ENCODE measurements at places on chromosomes 5 and 9.

GRCh38 chr9:5612185-5612530 lies 16.7 kb upstream of the RIC1 start:
- no peak for DNase-seq

- no peak for DNase-seq
Measured at GRCh38 chr9:110095776-110096175, 112.2 kb downstream of the C9orf152 start.

DNA sequence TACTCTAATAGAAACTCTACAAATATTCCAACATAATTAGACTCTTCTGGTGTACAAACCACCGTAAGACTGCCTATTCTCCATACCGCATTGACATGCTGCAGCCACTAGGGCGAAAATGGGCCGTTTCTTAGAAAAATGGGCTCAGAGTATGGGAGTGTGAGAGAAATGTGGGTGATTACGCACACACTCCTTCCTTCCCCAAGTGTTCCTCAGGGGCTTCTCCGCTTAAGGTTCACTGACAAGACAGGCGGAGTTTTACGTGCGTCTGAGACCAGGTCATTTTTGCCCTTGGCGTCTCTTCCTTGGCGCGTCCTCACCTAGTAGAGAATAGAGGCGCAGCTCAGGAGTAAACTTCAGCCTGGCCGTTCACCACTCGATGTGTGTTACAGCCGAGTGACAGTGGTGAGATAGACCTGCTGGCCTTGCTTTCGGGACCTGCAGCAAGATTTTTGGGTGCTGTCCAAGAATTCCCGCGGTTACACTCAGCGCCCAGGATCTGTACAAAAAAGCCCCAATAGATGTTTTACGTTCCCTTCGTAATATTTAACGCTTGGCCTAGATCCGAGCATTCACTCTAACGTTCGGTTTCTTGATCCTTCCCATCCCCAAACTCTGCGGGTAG lies 1.8 kb upstream of the NTRK2 start:
- DNase-seq, result peak; percentile 7

DNA sequence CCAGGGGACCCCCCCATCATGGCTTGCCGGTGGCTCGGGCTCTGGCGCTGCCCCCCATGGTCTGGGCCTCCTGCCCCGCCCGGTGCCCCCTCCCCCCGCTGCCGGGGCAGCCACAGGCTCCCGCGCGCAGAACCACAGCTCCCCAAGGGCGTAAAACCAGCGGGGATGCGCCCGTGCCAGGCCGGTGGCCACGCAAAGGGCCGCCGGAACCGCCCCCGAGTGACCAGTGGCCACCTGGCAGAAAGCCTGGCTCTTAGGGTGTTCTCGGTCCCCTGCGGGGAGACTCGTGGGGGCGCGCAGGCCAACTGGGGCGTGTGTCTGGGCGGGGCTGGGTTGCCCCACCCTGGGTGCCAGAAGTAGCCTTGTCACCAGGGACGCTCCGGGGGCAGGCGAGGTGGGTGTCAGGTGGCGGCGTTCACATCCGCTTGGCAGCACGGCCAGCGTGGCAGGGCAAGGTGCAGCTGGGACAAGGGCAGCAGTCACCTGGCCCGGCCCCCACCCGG lies 515 bp upstream of the AGPAT2 start:
- no peak for DNase-seq

DNA sequence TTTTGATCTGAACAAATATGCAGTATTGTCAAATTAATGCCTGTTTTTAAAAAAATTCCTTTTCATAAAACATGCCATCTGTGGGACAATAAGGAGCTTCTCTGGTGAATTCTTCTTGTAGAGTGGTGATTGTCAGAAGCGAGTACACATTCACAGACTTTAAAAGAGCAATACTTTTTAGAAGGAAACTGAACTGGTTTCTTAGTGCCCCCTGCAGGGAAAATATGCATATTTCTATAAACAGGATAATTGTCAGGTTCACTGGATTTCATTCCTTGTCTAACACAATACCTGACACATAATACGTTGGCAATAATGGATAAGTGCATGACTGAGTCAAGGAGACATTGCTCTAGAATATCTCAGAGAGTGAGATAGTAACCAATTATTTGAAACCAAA lies 133.7 kb downstream of the KIF4B start:
- no peak for DNase-seq

GRCh38 chr5:154097031-154097430 lies 58.3 kb downstream of the MFAP3 start:
- no peak for DNase-seq

- DNase-seq, result no peak
Measured at GRCh38 chr9:130268521-130269211, 3.1 kb downstream of the HMCN2 start.

DNA sequence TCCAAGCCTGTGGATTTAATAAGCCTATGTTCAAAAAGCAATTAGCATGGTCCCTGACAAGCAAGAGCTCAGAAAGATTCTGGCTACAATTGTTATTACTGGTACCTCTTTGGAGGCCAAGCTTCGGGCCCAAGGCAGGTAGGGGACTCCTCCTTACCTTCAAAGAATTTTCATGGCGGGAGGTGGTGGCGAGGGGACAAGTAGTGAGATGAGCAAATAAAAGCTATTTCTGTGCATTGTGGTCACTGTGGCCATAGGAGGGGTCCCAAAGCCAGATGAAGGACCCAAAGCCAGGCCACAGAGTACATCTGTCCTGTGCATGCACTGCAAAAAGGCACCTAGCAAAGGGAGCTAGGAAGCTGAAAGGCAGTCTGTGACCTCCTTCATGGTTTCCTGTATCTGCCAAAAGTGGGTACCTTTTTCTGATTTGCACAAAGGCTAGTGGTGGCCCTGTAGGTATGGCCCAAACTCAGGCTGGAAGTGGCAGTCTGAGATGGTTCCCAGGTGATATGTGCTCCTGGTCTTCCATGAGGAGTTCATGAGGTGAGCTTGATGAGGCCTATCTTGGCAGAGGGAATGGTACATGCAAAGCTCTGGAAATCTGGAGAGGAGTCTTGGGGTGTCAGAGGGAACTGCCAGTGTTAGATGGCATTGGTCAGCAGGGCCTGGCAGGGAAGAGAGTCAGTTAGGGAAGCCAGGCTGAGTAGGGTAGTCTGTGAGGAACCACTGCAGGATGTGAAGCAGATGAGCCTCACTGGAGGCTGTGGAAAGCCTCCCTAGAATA lies 3.3 kb upstream of the CXXC5 start:
- no peak for DNase-seq

DNA sequence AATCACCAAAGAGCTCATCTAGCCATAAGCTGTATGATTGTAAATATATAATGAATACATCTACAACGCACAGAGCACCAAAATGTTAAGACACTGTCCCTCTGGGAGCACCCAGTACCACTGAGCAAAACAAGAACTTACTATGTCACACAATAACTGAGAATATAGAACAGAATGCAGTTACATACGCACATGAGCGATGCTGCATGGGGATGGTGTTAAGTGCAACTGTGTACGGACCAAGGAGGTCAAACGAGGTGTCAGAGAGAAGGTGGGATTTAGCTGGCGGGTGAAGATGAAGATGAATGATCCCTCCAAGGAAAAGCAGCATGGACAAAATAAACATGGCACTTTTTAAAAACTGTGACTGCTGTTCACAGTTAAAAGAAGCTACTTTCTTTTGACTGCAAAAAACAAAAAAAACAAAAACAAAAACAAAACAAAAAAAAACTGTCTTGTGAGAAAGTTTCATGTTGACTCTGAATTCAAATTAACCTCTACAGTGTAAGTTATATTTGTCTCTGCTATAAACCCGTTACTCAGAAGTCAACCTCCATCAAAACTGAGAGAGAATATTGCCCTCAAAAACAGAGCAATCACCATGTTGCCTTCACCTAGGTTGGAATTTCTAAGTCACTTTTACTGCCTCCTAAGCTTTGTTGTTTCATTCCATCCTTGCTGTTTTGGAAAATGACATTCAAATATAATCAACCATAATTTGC lies 169.6 kb upstream of the GNA14 start:
- DNase-seq, result no peak

- DNase-seq, result no peak
Measured at GRCh38 chr9:935348-935965, 41.0 kb upstream of the DMRT3 start.

GRCh38 chr5:143213231-143213850 lies 190.1 kb downstream of the NR3C1 start:
- DNase-seq, result no peak

GRCh38 chr9:74681906-74682305 lies 184.8 kb downstream of the RORB start:
- DNase-seq, result no peak

GRCh38 chr5:68074633-68075032 lies 140.9 kb upstream of the PIK3R1 start:
- no peak for DNase-seq

- no peak for DNase-seq
Measured at GRCh38 chr5:149174847-149175234, 33.5 kb downstream of the ABLIM3 start.

GRCh38 chr5:130227699-130228098 lies 323.4 kb downstream of the CHSY3 start:
- DNase-seq, result no peak

DNA sequence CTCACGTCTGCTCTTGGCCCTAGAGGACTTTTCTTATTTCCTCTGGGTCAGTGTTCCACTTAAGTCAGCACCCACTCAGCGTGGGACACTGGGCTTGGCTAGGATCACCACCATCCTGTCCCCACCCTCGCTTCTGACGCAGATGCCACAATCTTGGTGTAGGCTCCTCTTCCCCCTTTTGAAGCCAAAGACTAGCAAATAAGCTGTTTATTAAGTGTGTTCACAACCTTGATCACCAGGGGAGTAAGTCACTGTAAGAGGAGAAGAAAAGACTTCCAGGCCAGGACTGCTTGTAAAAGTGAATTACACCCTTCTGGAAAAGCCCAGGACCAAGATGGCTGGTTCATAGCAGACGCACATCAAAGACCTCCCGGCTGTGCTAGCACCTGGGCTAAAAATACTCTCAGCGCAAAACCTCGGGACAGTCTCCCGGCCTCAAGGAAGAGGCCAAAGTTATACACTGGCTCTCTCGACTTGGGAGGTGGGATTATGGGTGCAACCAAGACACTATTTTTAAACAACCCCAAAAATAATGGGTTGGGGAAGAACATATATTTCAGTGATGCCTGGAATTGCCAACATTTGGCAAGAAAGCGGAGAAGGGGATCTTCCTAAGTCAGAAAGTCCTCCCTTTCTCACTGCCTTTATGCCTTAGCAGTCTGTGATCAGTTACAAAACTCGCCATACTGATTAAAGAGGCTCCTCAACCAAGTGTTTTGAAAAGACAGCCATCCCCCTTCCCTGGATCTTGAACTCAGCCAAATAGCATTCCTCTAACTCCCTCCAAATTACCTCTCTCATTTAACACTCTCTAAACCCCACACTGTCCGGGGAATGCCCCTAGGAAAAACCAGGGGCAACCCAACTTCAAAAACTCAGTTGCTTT lies 69.4 kb downstream of the RAPGEF1 start:
- DNase-seq, result no peak

DNA sequence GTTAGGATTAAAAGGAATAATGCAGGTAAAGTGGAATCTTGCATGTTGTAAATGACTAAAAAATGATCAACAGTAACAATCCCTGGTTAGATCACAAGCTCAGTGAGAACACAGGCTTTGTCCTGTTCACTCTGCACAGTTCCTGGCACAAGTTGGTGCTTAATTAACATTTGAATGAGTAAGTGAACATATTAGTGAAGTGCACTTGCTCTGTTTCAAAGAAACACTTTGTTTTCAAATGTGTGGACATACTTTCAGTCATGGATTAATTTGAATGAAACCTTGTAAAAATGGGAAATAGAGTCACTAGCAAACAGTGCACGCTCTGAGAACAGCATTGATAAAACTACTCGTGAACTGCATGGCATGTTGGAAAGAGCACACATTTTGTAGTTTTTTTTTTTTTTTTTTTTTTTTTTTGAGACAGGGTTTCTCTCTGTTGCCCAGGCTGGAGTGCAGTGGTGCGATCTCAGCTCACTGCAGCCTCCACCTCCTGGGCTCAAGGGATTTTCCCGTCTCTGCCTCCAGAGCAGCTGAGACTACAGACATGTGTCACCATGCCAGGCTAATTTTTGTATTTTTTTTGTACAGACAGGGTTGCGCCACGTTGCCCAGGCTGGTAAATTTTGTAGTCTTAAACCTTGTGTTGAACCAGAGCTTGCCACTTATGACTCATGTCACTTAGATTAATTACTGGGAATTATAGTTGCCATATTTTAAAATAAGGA lies 159.9 kb downstream of the LURAP1L start:
- no peak for DNase-seq

DNA sequence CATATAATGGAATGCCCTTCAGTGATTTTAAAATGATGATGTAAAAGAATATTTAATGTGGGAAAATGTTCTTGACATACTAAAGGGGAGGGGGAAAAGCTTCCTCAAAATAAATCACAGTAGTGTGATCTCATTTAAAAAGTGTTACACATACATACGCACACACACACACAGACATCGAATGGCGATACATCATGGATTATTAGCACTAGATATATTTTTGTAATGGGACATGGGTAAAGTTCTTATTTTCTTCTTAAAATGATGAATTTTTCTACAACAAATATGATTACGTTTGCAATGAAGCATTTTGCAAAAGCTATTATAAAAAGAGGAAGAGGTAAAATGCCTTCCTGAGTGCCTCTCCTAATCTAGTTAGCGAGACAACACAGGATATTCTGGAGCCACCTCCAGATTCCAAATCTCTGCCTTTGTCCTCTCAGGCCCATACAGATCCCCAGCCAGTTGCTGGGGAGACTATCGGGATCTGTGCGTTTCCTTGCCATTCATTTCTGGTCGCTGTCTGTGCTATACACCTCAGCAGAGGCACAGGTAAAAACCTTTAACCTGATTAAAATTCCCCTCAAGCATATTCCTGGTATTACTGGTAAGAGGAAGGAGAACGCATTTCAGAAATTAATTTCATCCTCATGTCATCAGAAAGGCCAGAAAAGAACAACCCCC lies 69.6 kb downstream of the SLC28A3 start:
- DNase-seq, result no peak

DNA sequence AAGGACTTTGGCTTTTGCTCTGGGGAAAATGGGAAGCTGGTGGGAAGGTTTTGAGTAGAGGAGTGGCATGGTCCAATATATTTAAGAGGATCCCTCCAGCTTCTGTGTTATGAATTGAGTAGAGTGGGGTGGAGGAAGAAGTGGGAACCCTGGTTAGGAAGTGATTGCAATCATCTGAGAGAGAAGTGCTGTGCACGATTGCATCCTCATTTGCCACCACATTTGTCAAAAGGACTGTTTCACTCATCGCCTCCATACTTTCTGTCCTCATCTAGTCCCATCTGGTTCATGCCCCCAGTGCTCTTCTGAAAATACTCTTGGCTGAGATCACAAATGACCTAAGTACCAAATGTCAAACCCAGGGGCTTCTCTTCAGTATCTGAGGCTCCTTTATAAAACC lies 192.1 kb downstream of the RAB3C start:
- no peak for DNase-seq

DNA sequence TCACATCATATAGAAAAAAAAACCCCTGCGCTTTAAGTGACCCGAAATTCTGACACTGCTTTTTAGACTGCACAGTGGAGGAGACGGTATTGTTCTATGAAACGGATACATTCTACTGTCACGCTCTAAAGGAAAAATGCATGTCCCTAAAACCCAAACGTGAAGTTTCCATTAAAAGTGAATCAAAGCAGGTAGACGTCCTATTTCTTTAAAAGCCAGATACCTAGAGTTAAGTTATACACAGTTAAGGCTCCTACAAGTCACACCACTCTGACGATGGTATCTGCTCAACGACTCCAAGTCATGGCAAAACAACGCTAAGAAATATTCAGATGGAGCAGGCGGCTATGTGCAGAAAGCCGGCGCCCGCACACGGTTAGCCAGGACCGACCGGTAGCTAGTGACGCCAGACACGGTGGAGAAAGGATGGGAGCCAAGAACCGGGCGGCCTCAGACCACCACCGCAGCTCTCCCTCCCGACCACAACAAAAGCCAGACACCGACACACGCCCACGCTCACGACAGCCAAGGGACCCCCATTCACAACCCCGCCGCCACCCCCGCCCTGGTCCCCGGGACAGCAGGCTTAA lies 734 bp downstream of the SKP1 start:
- no peak for DNase-seq
